ENCODE measurements at places on chromosomes 12 and 14. TPM values are rescaled to one million over a fixed set of nuclear protein-coding genes. Genes with fewer than 3 reads are reported as not detected.

Gene AVPR1A
- total RNA-seq, result not detected

Gene DDX47
- total RNA-seq, result 56.8 TPM

Gene OTOGL
- not detected for total RNA-seq

Gene P2RX2
- not detected for total RNA-seq

Gene SLC4A8
- total RNA-seq, result 11.4 TPM

DNA sequence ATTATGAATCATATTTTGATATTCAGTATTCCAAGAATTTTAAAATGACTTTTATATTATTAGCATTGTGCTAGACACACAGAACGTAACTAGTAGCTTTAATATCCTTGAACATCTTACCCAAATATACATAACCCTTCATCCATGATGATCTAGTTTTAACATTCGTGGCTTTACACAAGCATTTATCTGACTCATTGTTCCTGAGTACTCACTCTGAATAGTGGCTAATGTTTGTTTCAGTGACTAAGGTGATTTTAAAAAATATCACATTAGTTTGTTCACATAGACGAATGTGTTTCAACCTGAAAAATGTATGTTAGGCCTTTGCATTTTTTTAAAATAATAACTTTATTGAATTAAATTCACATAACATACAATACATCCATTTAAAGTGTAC, 80.0 kb upstream of the PTPRQ start:
- H3K4me3 ChIP-seq, result no peak overlapping the region
- no peaks in the 10 kb centered on the region for H3K36me3 ChIP-seq
- no peak overlapping the region for H3K27ac ChIP-seq
- H3K27me3 ChIP-seq, result no peaks in the 10 kb centered on the region
- no peak for DNase-seq
- H3K4me1 ChIP-seq, result no peaks in the 10 kb centered on the region

DNA sequence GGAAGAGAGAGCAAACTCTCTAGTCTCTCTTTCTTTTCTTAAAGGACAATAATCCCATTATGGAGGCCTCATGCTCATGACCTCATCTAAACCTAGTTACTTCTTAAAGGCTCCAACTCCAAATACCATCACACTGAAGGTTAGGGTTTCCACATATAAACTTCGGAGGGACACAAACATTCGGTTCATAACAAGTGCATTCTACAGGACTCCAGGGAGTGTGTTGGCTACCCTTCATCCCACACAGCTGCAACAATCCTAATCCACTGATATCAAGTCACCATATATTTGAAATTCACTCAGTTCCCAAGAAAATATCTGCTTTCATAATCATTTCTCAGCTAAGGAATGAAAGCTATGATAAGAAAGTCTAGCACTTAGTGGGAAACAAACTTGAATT, 265.9 kb upstream of the PLEKHG7 start:
- H3K27ac ChIP-seq, result no peak overlapping the region
- peaks cover 9% of the 10 kb centered on the region for H3K4me1 ChIP-seq
- peaks cover 16% of the 10 kb centered on the region for H3K36me3 ChIP-seq
- no peak overlapping the region for H3K4me3 ChIP-seq

- no peaks in the 10 kb centered on the region for H3K27me3 ChIP-seq
- no peak overlapping the region for H3K27ac ChIP-seq
- no peak overlapping the region for H3K4me3 ChIP-seq
- no peak for DNase-seq
Measured at GRCh38 chr12:68953536-68953935, 20.6 kb upstream of the CPM start.

DNA sequence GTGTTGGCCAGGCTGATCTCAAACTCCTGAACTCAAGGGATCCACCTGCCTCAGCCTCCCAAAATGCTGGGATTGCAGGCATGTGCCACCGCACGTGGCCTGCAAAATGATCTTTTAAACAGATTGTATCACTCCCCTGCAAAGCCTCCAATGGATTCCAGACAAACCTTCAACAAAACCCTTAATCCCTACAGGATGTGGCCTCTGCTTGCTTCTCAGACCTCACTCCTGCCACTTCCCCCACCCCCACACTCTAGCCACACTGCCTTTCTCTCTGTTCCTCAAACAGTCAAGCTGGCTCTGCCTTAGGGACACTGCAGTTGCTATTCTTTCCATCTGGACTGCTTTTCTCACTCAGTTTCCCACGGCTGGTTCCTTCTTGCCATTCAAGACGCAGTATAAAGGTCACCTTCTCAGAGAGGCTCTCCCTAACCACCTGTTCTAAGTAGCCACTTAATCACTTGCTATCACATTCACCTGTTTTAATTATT, 47.3 kb upstream of the TMED10 start:
- peak; percentile 40 for DNase-seq
- H3K36me3 ChIP-seq, result no peaks in the 10 kb centered on the region
- H3K27ac ChIP-seq, result peak overlapping the region; percentile 54
- H3K4me3 ChIP-seq, result no peak overlapping the region
- H3K27me3 ChIP-seq, result peaks cover 9% of the 10 kb centered on the region

GRCh38 chr12:109767991-109768900, 54.6 kb downstream of the FAM222A start:
- DNase-seq, result no peak
- H3K4me3 ChIP-seq, result no peak overlapping the region
- no peak overlapping the region for H3K27ac ChIP-seq
- no peaks in the 10 kb centered on the region for H3K27me3 ChIP-seq
- H3K36me3 ChIP-seq, result no peaks in the 10 kb centered on the region
- peaks cover 5% of the 10 kb centered on the region for H3K4me1 ChIP-seq

DNA sequence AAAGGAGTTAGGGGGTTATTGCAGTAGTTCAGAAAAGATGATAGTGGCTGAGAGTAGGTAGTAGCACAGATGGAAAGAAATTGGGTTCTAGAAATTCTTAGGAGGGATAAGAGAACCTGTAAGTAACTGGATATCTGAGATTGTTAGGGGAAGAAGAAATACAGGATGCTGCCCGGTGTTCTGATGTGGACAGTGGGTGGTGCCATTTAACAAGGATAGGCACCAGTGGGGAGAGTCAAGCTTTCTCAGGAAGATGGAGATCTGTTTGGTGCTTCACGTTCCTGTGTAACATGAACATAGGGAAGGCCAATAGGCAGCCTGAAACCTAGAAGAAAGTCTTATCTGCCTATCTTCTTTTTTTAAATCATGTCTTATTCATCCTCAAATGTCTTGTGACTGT, 245.9 kb downstream of the NPAS3 start:
- H3K27ac ChIP-seq, result no peak overlapping the region
- H3K36me3 ChIP-seq, result no peaks in the 10 kb centered on the region
- DNase-seq, result no peak
- no peaks in the 10 kb centered on the region for H3K4me1 ChIP-seq
- no peak overlapping the region for H3K4me3 ChIP-seq

- peaks cover 76% of the 10 kb centered on the region for H3K4me1 ChIP-seq
- peak overlapping the region; percentile 60 for H3K27ac ChIP-seq
- DNase-seq, result no peak
- H3K27me3 ChIP-seq, result no peaks in the 10 kb centered on the region
Measured at GRCh38 chr12:6934110-6934509, 6.4 kb downstream of the ATN1 start.

DNA sequence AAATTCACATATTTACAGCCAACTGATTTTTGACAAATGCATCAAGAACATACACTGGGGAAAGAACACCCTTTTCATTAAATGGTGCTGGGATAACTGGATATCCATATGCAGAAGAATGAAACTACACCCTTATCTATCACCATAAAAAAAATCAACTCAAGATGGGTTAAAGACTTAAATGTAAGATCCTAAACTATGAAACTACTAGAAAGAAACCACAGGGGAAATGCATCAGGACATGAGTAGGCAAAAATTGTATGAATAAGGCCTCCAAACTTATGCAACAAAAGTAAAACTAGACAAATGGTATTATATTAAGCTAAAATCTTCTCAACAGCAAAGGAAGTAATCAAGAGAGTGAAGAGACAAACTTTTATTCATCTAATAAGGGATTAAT, 242.6 kb downstream of the CPNE8 start:
- H3K4me1 ChIP-seq, result no peaks in the 10 kb centered on the region
- H3K27me3 ChIP-seq, result no peaks in the 10 kb centered on the region
- H3K4me3 ChIP-seq, result no peak overlapping the region
- no peak overlapping the region for H3K27ac ChIP-seq

- no peak overlapping the region for H3K4me3 ChIP-seq
- peak; percentile 49 for DNase-seq
- no peak overlapping the region for H3K27ac ChIP-seq
- peaks cover 39% of the 10 kb centered on the region for H3K4me1 ChIP-seq
Measured at GRCh38 chr12:46267575-46267824, 1.3 kb downstream of the SLC38A1 start.

DNA sequence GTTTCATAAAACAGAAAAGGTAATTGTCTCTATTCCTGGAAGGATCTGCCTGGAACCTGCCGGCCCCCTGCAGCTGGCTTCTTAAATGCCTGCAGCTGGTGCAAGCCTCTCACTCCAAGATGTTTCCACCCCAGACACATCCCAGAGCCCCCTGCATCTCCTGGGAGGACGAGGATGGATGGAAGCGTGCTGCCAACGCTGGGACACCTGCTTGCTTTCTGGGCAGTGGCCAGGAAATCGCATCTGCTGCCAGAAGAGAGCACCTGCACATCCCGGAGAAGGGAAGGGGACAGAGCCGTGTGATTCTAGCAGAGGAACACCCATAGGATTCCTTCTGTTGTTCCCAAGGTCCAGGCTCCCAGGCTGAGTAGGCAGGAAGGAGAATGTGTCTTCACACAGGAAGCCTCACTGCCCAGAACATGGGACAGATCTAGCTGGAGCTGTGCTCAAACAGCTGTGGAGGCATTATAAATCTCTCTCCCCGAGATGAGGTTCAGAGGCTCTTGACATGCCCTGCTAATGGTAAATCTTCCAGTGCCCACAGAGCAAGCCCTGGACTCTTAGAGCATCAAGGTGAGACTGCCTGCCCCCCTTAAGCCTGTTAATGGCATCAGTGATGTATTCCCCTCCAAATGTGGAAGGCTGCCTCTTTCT, 138.8 kb upstream of the MAP1LC3B2 start:
- no peak overlapping the region for H3K27ac ChIP-seq
- no peaks in the 10 kb centered on the region for H3K36me3 ChIP-seq
- no peaks in the 10 kb centered on the region for H3K27me3 ChIP-seq
- no peaks in the 10 kb centered on the region for H3K4me1 ChIP-seq
- H3K4me3 ChIP-seq, result no peak overlapping the region

GRCh38 chr14:68650404-68650994, 142.4 kb downstream of the ZFP36L1 start:
- H3K27ac ChIP-seq, result no peak overlapping the region
- no peak for DNase-seq
- no peak overlapping the region for H3K4me3 ChIP-seq
- H3K4me1 ChIP-seq, result peaks cover 16% of the 10 kb centered on the region

- H3K27ac ChIP-seq, result peak overlapping the region; percentile 79
- H3K4me3 ChIP-seq, result peak overlapping the region; percentile 69
- H3K4me1 ChIP-seq, result peaks cover 27% of the 10 kb centered on the region
- no peak for DNase-seq
- no peaks in the 10 kb centered on the region for H3K36me3 ChIP-seq
Measured at GRCh38 chr12:52874573-52875435, 26.0 kb upstream of the KRT78 start.

GRCh38 chr14:59905188-59905587, 14.8 kb upstream of the LRRC9 start:
- H3K4me3 ChIP-seq, result no peak overlapping the region
- no peaks in the 10 kb centered on the region for H3K36me3 ChIP-seq
- DNase-seq, result no peak
- no peak overlapping the region for H3K27ac ChIP-seq
- H3K27me3 ChIP-seq, result peaks cover 10% of the 10 kb centered on the region

GRCh38 chr12:12958886-12959285, 6.9 kb upstream of the GPRC5D start:
- H3K27ac ChIP-seq, result no peak overlapping the region
- H3K4me1 ChIP-seq, result peaks cover under 1% of the 10 kb centered on the region
- no peak overlapping the region for H3K4me3 ChIP-seq
- H3K27me3 ChIP-seq, result peaks cover 8% of the 10 kb centered on the region

DNA sequence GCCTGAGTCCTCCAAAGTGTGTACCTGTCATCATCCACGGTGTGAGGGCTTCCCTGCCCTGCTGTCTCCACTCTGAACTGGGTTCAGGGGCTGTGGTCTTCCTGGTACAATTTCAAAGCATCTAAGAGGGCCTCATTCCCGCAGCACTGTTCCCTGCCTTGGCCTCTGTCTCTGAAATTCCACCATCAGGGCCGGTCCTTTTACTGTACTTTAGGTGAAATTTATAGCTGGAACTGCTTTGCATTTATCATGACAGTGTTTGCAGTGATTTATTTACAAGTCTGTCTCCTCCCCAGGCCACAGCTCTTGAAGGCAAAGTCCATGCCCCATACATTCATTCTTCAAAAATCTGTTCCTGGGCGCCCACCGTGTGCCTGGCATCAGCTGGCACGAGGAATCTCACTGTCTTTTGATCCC, 36.9 kb upstream of the NCOR2 start:
- peaks cover 26% of the 10 kb centered on the region for H3K27me3 ChIP-seq
- H3K4me3 ChIP-seq, result no peak overlapping the region
- H3K27ac ChIP-seq, result no peak overlapping the region
- H3K4me1 ChIP-seq, result peaks cover 16% of the 10 kb centered on the region

GRCh38 chr12:29863665-29864064, 79.9 kb upstream of the TMTC1 start:
- H3K27ac ChIP-seq, result no peak overlapping the region
- H3K4me1 ChIP-seq, result no peaks in the 10 kb centered on the region
- H3K27me3 ChIP-seq, result no peaks in the 10 kb centered on the region
- H3K4me3 ChIP-seq, result no peak overlapping the region

GRCh38 chr14:54771411-54772027, 131.1 kb downstream of the GCH1 start:
- no peak for DNase-seq
- peaks cover 10% of the 10 kb centered on the region for H3K27me3 ChIP-seq
- peaks cover 46% of the 10 kb centered on the region for H3K4me1 ChIP-seq
- no peak overlapping the region for H3K4me3 ChIP-seq

- H3K4me3 ChIP-seq, result no peak overlapping the region
Measured at GRCh38 chr12:97530245-97530644, 67.6 kb downstream of the RMST start.

DNA sequence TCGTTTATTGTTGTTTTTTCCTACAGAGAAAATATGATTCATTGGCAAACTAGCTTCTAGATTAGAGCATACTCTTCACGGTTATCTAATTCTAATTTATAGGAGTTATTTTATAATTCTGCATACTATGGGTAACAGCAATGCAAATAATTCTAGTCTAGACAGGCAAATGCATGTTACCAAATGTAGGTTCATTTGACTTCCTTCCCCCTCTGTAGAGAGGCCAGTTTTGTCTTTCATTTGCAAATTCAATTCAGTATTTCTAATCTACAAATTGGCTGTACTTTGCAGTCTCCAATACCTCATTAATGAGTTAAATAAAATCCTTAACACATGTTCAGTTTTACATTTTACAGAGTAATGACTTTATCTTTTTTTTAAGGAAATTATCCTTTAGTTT, 4.2 kb downstream of the LGMN start:
- peaks cover 18% of the 10 kb centered on the region for H3K4me1 ChIP-seq
- no peak overlapping the region for H3K27ac ChIP-seq
- H3K36me3 ChIP-seq, result peaks cover 2% of the 10 kb centered on the region
- peaks cover 36% of the 10 kb centered on the region for H3K27me3 ChIP-seq
- no peak overlapping the region for H3K4me3 ChIP-seq
